ENCODE measurements at places on chromosomes 4 and X.

- DNase-seq: no peak
Measured at GRCh38 chr4:48130100-48130499, 4.0 kb downstream of the TXK start.

DNA sequence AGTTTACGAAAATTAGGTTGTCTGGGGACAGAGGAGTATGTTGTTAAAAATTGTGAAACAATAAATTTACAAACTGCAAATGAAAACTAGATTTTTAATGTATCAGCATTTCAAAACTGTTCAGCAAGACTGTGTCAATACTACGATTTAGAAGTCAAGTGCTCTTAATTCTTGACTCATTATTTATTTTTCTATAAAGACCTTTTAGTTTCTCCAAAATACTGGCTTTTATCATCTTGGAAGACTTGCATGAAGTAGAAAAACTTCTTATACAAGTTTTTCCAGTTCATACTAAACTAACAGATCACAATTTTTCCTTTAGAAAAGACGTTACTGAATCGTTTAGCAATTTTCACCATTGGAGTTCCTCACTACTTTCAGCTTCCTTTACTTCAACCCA is 231.4 kb downstream of the PPP3CA start:
- no peak for DNase-seq

- DNase-seq: peak; percentile 35
Measured at GRCh38 chrX:52574416-52575275, 57.8 kb upstream of the XAGE1B start.

GRCh38 chrX:68196939-68197791 is 236.1 kb downstream of the OPHN1 start:
- peak; percentile 42 for DNase-seq

DNA sequence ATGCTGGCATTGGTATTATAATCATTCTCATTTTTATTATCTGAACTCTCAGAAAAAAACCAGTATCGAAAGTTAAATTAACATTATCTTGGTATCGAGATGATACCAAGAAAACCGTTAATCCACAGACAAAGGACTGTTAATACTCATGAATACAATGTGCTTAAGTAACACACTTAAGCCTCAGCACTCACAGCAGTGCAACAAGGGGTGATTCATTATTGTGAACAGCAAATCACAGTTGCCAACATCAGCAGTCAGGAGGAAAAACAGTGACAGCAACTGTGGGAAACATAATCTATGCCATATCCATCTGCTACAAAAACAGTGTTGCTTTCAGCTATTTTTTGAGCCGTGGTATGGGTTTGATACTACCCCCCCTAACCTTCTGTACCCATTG is 210.9 kb upstream of the ATOH1 start:
- DNase-seq: no peak

DNA sequence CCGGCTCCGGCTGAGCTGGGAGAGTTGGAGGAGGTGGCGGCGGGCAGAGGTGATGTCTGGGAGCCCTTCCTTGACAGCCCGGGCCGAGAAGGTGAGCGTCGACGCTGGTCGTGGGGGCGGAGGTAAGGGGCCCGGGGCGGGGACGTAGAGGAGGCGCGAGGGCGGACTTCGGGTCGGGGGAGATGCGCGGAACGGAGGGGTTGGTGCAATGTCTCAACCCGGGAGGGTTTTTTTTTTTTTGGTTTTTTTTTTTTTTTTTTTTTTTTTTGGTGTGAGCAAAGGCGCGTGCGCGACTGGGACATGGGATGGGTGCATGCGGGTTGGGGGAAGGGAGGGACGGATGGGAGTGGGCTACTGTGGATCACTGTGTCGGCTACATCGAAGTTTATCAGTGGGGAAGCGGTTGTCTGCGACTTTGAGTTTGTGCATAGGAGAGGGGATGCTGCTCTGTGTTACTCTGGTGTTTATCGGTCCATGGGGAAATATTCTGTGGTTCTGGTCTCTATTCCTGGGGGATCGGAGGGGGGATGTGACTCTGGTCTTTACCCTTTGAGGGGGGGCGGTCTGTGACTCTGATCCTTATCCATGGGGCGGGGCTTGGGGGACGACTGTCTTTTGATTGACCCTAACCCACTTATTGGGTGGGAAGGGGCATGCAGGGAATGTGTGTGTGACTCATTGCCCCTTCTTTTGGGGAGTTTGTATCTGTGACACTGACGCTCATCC is 537 bp downstream of the RBM10 start:
- no peak for DNase-seq
